Fibroblast of the conjunctiva (primary cell): ENCODE measurements at places on chromosomes 3 and 15.

DNA sequence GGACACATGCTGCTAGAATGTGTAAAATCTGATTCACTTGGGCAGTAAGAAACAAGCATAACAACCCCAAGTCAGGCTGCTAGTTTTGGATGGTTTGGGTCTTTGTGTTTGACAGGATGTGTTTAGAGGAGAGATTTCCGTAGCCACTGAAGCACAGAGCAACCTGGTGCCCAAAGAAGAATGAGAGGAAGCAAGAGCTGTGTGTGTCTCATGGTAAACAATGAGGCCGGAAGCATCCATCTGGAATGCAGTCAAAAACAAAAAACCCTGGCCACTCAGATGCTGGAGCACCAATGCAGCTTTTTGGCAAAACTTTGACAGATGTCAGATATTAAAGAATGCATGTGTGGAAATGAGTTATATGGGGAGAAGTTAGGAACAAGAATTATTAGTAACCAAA, 39.4 kb upstream of the SNRK start:
- DNase-seq: no peak

- DNase-seq: no peak
These were observed 160.2 kb downstream of the GHSR start for GRCh38 chr3:172287937-172288477.

GRCh38 chr15:68551296-68551635, 27.5 kb upstream of the CORO2B start:
- no peak for DNase-seq

- no peak for DNase-seq
These were observed 184.0 kb upstream of the BCL6 start for GRCh38 chr3:187929112-187929816.

GRCh38 chr15:79025201-79025600, 65.4 kb downstream of the RASGRF1 start:
- no peak for DNase-seq

GRCh38 chr3:9316881-9317361, 45.9 kb upstream of the THUMPD3 start:
- DNase-seq: no peak

DNA sequence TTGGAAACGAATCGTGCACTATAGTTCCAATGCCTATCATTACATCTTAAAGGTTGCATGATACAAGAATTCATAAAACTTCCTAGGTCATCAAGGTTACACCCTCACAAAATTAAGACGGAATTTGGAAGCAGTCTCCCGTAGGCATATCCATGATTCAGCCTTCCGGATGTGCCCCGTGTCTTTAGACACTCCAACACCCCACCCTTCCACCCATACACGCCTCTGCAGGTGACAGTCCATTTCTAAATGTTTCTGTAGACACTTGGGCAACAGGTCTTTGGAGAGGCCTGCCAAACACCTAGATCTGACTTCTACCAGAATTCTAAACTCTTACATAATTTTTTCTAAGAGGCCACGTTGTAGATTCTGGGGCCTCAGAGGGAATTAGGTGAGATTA, 49.8 kb downstream of the LDHAL6B start:
- no peak for DNase-seq

DNA sequence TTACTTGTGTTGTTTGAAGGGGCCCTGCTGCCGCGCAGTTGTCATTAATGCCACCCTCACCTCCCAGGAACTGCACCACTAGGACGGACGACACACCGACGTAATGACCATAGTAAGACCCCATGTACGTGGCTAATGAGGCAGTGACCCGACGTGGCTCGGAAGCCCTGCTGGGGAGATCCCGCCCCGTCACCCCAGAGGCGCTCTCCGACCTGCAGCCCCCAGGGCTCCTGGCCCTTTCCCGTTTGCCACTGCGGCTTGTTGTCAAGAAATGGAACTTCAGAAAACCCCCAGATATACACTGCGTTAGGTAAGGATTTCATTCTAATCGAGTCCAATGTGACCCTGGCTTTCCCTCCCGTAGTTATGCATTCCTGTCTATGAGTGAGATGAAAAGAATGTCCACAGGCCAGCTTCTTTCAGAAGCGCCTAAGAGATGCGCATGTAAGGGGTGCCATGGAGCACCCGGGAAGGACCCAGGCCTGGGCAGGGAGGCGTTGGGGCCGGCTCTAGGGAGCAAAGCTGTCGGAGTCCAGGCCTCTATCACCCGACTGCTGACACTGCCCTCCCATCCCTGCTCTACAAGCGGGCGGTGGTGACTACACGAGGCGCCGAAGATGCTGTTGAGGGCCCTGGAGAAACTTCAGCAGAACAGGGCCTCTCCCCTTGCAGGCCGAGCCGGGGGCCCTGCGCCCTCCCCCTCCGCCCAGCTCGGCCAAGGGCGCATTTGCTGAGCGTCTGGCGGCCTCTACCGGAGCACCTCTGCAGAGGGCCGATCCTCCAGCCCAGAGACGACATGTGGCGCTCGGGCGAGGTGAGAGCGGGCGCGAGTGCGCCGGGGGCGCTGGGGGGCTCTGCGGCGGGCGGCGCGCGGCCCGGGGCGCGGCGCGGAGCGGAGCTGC, at the start of gene GABRA5:
Gene GABRA5, plus strand, starts transcription at position 765 of the 902 bp plus-strand sequence. CDS start 2,187 bp downstream, outside the sequence.
- no peak for DNase-seq

GRCh38 chr3:166570102-166570501, 732.9 kb upstream of the BCHE start:
- DNase-seq: no peak

DNA sequence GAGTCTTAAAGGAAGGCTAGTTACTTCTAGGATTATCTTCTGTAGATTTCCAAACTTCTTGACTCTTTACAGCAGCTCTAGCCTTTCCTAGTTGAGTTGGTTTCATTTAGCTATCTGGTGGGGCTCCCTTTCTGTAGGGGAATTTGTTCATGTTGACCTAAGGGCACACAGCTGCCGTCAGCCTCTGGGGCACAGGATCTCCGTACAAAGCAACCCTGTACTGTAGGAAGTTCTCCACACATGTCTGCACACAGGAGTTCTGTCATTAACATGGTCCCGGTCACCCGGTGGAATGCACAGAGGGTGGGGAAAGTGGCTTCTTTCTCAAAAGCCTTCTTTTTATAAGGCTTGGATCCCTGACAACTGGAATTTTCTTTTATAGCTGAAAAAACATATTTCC, 88.7 kb upstream of the TNIK start:
- DNase-seq: no peak

GRCh38 chr3:184240384-184241140, 8.2 kb downstream of the ALG3 start:
- no peak for DNase-seq

- DNase-seq: no peak
These were observed 83.2 kb upstream of the WNT5A start for GRCh38 chr3:55570271-55570711.
